Keratinocyte (primary cell): ENCODE measurements at places on chromosomes 2 and 18.

DNA sequence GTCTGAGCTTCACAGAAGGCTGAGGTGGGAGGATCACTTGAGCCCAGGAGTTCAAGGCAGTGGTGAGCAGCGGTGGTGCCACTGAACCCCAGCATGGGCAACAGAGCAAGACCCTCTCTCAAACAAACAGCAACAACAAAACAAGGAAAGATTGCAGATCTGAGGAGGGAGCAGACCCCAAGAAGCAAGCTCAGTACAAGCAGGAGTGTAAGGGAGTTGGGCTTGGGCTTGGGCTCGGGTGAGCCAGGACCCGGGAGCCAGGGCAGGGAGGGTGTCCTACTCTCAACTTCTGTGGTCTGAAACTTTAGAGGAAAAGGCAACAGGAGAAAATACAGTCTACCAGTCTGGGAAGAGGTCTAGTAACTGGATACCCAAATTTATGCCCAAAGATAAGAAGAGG, 92.0 kb upstream of the RAB12 start:
- DNase-seq: no peak

GRCh38 chr2:239606741-239607516, 206.1 kb upstream of the HDAC4 start:
- no peak for DNase-seq

- DNase-seq: no peak
Measured at GRCh38 chr2:240876035-240876474, 7.4 kb downstream of the AGXT start.

- no peak for DNase-seq
Measured at GRCh38 chr2:85744741-85745601, 8.8 kb upstream of the ATOH8 start.

- DNase-seq: no peak
Measured at GRCh38 chr2:8009010-8009597, 672.8 kb upstream of the ID2 start.

DNA sequence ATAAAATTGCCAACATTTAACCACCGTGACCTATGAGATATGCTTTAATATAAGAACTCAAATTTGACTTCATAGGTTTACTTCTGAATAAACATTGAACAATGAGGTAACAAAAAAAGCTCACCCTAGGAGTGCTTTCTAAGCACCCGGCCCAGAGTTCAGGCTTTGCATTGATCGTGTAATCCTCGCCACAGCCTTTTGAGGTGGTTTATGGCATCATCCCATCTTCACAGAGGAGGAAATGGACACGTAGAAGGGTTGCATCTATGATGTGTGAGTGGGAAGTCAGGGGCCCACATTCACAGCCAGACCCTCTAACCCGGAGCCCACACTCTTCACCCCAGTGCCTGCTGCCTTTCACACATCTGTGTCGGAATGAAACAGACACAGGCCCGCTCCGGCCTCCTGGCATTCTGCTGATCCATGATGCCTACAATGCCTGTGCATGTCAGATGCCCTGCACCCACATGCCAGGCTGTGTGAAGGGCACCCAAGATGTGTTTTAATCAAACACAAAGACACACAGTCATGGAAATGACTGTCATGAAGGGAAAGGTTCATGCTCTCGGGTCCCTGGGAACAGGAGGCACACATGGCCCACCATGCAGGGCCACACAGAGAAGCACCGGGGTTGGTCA, 48.6 kb upstream of the RPL31 start:
- DNase-seq: no peak

DNA sequence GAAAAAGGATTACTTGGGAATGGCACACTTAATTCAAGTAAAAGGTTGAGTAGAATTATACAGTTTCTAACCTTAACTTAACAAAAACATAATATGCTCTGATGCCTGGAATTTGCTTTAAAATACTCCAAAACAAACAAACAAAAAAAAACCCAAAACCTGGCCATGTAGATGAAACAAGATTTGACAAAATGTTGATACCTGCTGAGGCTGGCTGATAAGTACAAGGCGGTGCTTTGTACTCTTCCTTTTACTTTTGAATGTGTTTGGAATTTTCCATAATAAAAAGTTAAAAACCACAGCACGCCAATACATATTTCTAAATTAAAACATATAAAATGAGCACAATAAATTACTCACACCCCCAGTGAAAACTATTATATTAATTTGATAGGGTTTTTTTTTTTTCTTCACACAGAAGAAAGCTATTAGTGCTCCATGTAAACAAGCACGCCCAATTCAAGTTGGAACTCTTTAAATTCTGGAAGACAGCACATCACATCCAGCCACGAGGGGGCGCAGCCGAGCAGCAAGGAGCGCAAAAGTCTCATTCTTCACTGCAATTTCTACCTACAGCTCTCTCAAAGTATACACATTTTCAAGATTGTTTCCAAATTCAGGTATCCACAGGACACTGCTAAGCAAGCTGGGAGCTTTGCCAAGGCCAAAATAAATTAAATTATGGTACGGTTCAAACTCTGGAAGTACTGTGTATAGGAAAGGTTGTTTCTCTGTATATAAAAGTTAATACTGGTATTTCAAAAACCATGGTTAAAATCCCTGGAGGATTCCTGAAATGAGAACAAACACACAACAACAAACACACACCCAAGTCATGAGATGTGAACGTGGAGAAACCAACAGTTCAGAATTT, 7.5 kb downstream of the SERTAD2 start:
- no peak for DNase-seq

- DNase-seq: no peak
Measured at GRCh38 chr2:233572468-233572867, 5.9 kb upstream of the USP40 start.

DNA sequence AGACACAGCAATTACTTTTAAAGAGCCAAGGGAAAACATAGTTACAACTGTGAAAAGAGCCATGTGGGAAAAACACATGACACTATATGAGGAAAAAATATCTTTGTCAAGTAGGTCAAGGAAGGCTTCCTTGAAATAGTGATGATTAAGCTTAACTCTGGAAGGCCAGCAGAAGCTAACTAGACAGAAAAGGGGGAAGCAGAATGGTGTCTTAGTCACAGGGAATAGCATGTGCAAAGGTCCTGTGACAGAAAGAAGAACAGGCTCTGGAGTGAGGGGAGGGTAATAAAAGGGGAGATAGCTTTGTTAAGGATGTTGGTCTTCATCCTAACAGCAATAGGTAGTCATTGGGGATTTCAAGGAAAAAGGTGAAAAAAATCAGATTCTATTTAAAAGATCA, 64.0 kb downstream of the ARHGAP25 start:
- no peak for DNase-seq

- no peak for DNase-seq
Measured at GRCh38 chr2:28505361-28505760, 9.5 kb downstream of the PLB1 start.

DNA sequence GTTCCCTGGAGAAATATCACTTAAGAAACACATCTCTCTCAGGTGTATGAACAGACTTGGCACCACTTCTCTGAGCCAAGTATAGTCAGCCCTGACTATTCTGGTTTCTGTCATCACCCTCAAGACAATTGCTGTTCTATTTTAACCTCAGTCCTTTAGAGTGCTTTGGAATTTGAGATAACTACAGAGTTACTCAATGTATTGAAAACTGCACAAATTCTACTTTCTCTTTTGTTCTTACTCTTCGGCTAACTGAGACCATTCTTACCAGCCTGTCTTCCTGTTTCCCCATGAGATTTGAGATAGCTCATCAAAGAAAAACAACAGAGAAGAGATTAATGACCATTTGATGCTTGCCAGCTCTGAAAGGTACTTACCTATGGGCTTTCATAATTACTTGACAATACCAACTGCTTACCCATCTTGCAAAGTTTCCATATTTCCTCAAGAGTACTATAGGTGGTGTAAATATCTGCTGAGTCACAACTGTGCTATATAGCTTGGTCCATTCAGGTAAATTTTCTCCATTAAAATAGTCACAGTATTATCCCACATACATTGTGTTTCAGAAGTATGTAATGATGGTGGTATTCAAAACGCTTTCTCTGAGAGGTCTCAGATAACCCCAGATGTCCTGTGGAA, 467.5 kb upstream of the CHST9 start:
- no peak for DNase-seq

DNA sequence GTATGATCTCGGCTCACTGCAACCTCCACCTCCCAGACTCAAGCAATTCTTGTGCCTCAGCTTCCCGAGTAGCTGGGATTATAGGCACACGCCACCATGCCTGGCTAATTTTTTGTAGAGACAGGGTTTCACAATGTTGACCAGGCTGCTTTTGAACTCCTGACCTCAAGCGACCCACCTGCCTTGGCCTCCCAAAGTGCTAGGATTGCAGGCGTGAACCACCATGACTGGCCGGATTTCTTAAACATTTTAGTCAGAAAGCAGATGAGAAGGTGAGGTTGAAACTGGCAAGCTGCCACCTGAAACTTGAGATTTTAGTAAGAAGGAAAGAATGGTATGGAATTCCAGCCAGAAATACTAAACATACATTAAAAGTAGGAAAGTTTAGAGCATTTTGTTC, 31.9 kb downstream of the KLHL23 start:
- DNase-seq: peak; percentile 4

DNA sequence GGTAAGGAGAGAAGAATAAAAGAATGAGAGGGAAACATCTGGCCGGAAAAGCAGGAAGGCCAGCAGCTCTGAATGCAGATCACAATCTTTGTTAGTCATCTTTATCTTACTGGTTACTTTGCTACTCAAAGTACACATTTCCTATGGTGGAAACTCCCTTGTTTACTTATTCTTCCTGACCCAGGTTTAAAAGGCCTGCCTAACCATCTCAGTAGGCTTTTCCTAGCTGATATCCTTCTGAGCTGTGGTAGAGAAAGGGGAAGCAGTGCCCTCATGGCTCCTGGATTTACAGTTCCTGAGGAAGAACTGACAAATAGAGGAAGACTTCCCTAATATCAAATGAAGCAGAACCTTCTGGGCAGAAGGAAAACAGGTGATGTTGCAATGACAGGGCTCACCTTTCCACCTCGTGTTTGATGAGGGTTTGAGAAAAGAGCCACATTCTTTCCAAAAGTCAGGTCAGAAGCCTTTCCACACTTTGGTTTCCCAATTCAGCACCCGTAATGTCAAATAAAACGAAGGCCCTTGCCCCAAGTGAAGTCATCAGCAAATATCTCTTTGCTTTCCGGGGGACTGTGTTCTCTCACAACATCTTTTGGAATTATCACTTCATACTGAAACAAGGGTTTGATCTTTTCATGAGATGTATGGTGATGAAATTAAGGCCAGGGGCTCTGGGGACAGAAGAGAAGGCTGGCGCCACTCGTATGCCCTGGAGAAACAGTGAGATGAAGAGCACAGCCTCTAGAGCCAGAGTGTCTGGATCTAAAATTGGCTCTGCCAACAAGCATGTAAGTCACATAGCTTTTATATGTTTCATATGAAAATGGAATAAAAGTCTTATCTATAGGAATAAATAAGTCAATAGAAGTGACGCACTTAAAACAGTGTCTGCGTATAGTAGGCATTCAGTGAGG, 26.7 kb upstream of the APOB start:
- DNase-seq: no peak

DNA sequence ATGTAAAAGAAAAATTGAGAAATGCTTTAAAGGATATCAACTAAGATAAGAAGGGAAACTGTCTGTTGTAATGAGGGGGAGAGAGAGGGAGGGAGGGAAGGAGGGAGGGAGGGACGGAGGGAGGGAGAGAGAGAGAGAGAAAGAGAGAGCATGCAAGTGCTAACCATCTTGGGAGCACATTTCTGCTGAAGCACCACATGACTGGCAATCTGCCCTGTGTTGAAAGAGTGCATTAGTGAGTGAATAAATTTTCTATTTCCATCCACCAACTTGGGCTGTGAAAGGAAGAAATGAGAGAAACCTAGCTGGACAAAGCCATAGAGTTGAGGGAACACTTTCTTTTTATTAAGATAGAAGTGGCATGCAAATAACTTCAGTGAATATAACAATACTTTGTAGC, 110.7 kb downstream of the TMX3 start:
- no peak for DNase-seq

GRCh38 chr2:69811591-69811990, 17.9 kb upstream of the GMCL1 start:
- DNase-seq: no peak

DNA sequence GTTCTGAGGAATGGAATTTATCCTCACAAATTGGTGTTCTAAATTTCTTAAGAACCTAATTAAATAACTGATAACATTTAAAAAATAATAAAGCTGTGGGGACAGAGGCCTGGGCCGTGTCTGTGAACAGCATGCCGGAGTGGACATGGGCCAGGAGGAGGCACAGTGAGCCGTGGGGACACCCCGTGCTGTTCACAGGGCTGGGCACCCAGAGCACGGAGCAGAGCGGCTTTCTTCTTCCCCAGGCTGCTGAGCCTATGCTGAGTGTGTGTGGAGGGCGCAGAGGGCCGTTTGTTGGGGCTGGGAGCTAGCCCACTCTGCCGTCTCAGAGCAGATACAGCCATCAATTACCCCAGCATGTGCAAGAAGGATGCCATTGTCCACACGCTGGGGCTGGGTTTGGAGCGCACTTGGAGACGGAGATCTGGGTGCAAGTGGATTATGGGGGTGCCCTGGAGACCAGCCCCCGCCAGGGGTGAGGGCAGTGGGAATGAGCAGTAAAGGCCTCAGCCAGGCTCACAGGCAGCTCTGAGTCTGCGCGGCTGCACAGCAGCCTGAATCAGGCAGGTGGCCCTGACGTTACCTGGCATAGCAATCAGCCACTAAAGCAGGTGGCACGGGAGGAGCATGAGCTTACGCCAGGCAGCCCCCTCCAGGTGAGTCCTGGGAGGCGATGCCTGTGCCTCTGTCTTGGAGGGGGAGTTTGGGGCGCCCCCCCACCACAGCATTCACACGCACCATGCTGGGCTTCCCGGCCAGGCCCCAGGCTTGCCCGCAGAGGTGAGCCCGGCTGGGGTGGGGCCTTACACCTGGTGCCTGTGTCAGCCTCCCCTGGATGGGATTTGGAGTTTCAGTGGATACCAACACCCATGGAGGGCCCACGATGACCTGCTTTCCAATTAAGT, 52.1 kb upstream of the SLC66A3 start:
- DNase-seq: no peak

DNA sequence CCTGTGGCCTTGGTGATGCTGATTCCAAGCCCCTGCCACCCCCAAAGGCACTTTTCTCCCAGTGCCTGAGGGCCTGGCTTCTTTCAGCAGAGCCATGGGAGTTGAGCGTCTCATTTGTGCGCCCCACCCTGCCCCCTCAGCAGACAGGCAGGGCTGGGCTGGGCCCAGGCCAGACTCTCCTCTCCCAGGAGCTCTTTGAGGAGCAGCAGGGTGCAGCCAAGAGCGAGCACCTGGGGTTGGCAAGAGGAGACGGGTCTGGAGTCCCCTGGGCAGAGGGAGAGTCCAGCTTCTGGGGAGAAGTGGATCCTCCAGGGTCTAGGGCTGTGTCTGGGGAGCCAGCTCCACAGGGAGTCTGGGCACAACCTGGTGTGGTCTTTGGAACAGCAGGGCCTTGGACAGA, 21.2 kb downstream of the NPPC start:
- no peak for DNase-seq

DNA sequence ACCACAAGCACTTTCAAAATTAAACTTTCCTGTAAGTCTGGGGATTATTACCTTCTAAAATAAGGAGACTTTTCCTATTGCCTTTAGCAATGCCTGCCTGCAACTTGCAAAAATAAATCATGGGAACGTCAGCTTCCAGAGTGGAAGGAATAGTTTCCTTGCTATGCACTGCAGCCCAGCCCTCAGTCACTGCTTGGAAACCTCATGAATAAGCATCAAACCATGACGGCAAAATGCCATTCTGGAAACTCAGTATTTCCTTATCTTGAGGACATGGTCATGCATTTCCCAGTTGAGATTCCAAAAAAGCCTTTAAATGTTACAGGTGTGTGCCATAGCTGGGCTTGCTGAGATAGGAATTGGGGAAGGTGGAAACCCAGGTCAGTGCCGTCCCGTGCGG, 84.2 kb upstream of the OTOS start:
- DNase-seq: no peak

- no peak for DNase-seq
Measured at GRCh38 chr2:71154798-71155197, 24.4 kb downstream of the MPHOSPH10 start.

GRCh38 chr2:120672526-120673204, 63.0 kb upstream of the GLI2 start:
- no peak for DNase-seq
